Thymus (tissue), 14 donors: ENCODE measurements at places on chromosomes 13 and 19. TPM values are rescaled to one million over a fixed set of nuclear protein-coding genes. Genes with fewer than 3 reads are reported as not detected.

The SHANK1 gene
- total RNA-seq = 1.8 TPM

The SLC46A3 gene
- 12.5 TPM for total RNA-seq

The RNF17 gene
- 0.05 TPM for total RNA-seq

The ZNF865 gene
- total RNA-seq = 0.85 TPM

The GPC6 gene
- 6.9 TPM for total RNA-seq

The LYL1 gene
- 8.3 TPM for total RNA-seq

The USHBP1 gene
- total RNA-seq = 0.76 TPM
